ENCODE measurements at places on chromosomes 6 and 20.

GRCh38 chr20:36310215-36310981 is 4.3 kb downstream of the DLGAP4 start:
- DNase-seq: no peak

DNA sequence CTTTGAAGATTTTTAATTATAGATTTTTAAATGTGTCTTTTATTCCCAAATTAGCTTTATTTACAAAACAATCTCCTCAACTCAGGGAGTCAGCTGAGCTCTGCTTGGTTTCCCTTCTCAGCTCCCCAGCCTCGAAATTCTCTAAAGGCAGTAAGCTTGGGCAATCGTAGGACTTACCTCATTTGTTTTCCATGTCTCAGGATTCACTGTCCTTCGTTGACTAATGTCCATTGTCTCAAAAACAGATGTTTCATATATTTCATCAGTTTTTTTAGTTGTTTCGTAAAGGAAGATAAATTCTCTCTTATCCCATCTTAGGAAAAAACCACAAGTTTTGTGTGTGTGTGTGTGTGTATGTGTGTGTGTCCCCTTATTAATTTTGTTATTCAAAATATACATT is 102.2 kb upstream of the ADGRF1 start:
- no peak for DNase-seq

DNA sequence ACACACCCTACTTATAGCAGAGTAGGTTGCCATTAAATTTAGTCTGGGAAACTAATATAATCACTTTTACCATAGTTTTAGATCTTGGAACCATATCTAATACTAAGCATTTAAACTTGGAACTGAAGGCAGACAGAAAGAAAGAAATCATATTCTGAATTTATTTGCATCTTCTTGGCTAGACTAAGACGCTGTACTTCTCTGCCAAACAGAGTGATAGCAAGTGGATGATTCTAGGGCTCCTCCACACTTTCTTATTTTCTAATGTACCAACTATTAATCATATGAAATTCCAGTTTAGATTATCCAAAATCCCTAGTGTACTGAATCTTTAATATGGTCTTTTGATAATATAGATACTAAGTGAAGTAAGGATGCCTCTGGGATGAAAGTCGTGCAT is 277.0 kb downstream of the CENPW start:
- no peak for DNase-seq

DNA sequence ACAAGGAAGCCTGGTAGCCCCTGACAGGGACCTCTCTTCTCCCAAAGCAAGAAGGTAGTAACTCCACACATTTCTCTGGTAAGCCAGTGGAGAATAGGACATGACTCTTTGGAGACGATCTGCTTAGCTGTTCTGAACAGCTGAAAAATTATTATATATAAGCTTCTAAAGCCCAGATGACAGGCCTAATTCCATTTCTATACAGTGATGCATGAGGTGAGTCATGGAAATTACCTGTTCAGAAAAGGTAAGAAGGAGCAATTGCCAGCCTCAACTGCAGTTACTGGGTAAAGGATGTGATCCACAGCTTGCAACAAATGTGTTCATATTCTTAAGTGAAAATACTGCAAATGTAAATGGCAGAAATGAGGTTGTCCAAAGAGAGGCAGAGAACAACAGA is 54.0 kb downstream of the PREP start:
- no peak for DNase-seq

DNA sequence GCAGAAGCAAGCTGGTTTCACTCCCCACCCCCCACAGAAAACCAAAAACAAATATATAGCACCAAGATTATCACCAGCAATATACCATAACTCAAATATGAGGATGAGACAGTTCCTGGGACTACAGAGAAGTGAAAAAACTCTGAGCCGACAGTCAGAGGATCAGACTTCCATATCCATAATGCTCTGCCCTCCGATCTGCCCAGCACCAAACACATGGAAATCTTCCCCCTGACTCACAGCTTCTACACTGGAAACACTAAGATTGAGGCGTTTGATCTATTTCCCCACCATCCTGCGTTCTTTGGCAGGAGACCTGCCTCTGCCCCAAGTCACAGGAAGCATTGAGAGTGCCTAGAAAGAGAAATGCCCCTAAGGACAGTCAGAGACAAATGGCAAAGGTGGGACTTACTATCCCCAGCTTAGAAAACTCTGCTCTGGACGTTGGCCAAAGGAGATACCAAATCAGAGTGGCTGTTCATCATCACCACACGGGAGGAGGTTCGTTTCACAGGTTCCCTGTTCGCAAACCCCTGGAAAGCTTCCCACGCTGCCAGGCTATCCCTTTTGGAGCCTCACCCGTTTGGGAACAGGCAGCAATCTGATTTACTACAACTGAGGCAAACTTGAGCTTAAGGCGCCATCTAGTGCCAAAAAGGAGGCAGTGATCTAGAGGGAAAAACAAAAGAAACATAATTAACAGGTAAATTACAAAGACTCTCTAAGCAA is 48.7 kb upstream of the SRSF6 start:
- no peak for DNase-seq

GRCh38 chr6:28646650-28647049 is 121.0 kb downstream of the GPX5 start:
- DNase-seq: no peak

- DNase-seq: no peak
Observed at GRCh38 chr20:44660581-44660980, 9.1 kb upstream of the ADA start.

GRCh38 chr20:61965606-61966491 is 99.8 kb downstream of the TAF4 start:
- no peak for DNase-seq

DNA sequence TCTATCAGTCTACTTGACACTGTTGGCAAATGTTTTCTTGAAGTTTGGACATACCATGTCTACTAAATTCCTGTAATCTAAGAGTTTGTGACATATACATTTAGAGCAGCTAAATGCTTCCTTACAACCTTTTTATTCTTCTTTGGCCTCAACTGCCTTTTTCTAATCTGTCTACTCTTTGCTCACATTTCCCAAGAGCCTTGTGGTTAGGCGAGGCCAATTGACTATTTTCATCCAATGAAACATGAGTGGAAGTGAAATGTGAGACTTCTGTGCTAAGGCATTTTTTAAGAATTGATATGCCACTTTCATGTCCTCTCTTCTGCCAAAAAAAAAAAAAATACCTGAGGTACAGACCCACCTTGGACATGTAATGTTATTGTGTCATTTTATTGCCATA is 158.2 kb upstream of the MCHR2 start:
- DNase-seq: no peak

DNA sequence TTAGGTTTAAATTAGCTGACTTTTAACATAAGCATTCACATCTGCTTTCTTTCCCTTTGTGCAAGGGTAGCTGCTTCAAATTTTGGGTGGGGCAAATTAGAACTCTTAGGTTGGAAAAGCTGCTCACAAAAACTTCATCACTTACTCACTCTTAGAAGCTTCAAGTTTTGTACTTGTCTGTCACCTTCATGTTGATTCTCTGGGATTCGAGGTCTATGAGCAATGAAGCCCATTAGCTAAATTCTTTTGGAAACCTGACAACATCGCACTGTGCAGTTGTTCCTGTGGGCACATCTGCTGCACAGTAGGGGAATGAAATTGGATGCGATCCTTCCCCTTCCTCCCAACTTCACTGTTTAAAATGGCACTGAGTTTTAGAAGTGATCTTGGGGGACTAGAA is 156.1 kb downstream of the UBE3D start:
- no peak for DNase-seq

DNA sequence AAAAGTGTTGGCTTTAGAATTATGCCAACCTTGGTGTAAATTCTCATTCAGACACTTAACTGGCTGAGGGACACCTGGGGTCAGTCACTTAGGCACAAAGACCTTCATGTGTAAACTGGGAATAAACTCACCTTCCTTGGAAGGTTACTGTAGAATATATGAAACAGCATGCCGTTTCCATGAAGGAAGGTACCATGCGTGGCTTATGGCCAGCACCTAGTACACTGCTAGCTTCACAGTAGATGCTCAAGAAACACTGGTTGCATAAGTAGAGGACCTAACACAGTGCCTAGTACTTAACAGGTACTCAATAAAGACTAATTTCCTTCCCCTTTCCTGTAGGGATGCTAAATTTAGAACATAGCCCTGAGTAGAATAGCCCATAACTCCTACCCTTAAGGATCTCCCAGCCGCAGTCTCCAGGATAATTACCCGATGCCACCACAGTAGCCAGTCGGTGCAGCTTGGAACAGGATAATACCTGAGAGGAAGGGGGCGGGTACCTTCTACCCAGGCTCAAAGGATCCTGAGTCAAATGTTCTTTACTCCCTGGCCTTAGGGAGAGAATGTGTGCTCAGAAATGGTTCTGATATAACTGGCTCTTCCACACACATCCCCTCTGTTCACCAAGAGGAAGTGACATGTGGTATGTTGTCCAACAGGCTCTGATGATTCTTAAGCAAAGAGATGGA is 3.6 kb downstream of the BCL2L1 start:
- DNase-seq: no peak

- DNase-seq: no peak
Observed at GRCh38 chr6:17519120-17519519, 81.0 kb upstream of the FAM8A1 start.

DNA sequence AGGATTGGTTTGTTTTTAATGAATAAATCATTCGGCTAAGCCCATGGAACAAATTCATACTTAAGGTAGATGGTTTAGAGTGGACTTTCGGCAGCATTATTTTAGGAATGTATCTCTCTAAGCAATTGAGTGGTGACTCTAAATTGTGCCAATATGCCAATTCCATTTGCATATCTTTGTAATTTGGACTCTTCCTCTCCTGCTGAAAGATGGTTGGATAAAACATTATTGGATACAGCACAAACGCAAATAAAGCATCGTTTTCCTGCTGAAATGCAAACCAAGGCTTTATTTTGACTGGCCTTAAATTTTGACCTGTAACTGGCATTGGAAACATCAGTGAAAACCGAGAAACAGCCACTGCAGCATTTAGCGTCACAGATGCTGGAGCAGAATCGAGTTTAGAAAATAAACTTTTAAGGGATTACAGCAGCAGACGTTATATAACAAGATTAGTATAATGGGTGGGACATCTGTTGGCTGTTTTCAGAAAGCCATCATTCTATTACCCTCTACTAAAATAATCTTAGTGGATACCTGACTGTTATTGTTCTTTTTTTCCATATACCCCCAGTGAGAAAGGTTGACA is 726.0 kb downstream of the KIF16B start:
- DNase-seq: no peak

- DNase-seq: no peak
Observed at GRCh38 chr6:73064266-73064665, 161.0 kb downstream of the KHDC1L start.

DNA sequence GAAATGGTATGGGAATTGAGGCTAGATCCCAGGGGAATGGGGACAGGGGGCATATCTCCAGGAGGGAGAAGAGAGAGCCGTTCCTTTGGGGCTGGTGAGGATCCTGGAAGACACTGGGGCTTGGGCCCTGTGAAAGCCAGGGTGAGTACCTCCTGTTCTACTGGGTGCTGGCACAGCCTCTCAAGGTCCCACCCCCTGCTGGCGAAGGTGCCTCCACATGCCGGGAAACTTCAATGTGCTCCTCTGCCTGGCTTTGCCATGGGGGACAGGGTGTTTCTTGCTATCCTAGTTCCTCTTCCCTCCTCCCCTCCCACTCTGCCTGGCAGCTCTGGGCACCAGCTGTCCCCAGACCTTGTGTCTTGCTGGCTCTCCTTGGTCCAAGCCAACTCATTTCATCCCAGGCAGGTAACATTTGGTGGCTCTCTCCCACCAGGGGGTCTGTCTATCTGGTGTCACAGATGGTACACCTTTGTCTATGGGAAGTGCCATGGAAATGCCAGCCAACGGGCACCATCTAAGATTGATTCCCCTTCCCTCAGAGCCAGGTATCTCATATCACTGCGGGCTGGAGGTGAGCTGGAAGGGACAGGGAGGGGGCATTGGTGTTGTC is 56.8 kb downstream of the MDGA1 start:
- DNase-seq: no peak

GRCh38 chr6:2549834-2550233 is 200.9 kb downstream of the MYLK4 start:
- no peak for DNase-seq

DNA sequence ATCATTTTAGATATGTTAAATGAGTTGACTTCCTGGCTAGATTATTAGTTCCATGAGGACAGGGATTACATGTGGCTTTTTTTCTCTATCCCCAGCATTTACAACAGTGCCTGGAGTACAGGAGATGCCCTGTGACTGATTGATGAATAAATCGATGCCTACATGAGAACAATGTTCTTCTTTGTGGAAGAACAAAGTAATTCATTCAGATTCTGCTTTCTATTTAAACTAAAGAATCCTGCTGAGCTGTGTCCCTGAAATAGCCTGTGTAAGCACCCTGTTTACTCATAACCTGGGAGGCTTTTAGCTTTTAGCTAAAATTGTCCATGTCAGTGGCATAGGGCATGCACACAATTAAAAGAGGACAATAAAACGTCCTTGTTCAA is 125.1 kb upstream of the BTBD3 start:
- DNase-seq: no peak

GRCh38 chr6:45074439-45074838 is 253.7 kb upstream of the RUNX2 start:
- DNase-seq: no peak

- no peak for DNase-seq
Observed at GRCh38 chr6:2396042-2396657, 150.7 kb upstream of the GMDS start.

- no peak for DNase-seq
Observed at GRCh38 chr6:38064431-38064830, 244.9 kb downstream of the ZFAND3 start.

- no peak for DNase-seq
Observed at GRCh38 chr20:9103955-9104354, 35.1 kb downstream of the PLCB4 start.

DNA sequence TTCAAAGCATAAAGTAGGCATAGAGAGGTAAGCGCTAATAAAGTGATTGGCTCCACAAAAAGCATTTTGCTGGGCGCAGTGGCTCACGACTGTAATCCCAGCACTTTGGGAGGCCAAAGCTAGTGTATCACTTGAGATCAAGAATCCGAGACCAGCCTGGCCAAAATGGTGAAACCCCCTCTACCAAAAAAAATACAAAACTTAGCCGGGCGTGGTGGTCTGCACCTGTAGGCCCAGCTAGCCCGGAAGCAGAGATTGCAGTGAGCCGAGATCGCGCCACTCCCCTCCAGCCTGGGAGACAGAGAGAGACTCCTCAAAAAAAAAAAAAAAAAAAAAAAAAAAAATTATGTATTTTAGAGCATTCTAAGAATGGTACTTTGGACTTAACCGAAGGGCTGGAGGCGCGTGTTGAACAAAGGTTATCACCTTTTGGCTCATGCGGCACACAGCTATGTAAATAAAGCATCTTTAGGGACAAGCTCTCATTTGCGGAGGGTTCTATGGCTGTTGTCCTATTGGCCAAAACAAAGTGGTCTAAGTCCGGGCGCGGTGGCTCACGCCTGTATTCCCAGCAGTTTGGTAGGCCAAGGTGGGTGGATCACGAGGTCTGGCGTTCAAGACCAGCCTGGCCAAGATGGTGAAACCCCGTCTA is 17.4 kb downstream of the HFE start:
- no peak for DNase-seq

- no peak for DNase-seq
Observed at GRCh38 chr6:105483492-105483891, 80.6 kb upstream of the PREP start.
